MM.1S (cell line): ENCODE measurements at places on chromosomes 16 and 17.

DNA sequence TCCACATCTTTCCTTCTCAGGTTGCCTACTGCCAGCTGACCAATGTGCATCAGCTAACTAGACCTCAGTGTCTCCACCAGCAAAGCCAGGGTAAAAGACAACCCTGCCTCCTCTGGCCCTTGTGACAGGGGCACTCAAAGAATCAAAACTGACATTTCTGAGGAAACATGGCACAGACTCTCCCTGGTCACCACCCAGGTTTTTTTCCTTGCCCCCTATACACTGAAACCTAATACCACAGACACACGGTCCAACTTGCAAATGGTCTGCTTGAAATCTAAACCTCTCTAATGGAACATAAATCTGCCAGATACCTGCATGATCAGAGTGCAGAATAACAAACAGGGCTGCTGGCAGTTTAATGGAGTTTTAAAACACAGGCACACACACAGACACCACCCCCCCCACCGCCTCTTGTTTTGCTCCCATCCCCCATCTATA is 19.5 kb upstream of the CORO6 start:
- no peak for DNase-seq

GRCh38 chr17:42323268-42323773 is 35.0 kb downstream of the STAT5A start:
- DNase-seq = no peak

- no peak for DNase-seq
These were observed 31.0 kb downstream of the SCNN1B start for GRCh38 chr16:23333034-23333579.

- DNase-seq = no peak
These were observed 7.3 kb downstream of the CDH13 start for GRCh38 chr16:82633964-82634600.

GRCh38 chr16:27190316-27190871 is 12.9 kb upstream of the KDM8 start:
- no peak for DNase-seq
